IMR-90 (cell line): ENCODE measurements at places on chromosomes 7 and 10. TPM values are rescaled to one million over a fixed set of nuclear protein-coding genes. Genes with fewer than 3 reads are reported as not detected.

DNA sequence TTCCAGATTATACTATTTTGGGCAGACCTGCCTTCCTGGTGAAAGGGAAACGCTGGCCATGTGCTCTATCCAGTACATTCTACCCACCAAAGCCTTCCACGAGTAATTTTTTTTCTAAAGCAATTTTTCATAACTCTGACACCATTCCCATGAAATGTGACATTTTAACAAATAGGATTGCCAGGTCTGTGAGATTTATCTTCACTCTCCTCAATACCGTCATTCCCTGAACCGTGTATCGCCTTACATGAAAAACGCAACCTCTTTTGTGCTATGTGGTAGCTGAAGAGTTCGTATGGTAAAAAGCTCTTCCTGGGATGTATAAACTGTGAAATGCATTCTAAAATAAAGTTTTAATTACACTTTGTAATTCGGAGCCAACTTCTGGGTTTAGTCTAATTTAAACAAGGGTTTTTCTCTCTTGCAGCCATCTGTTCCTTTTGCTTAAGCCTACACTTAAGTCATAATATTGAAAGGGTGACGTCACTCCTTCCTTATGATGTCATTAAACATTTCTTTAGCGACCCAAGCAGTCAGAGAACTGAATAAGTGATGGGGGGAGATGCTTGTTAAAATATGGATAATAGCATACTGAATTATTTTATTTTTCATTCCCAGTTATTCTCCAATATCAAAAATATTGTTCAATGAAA is 27.7 kb downstream of the C1QL3 start:
- DNase-seq = no peak

GRCh38 chr10:75531571-75532031 is 100.2 kb downstream of the LRMDA start:
- no peak for DNase-seq

Gene MALRD1
- polyA plus RNA-seq = 0.27 and 0.34 TPM in 2 replicates

DNA sequence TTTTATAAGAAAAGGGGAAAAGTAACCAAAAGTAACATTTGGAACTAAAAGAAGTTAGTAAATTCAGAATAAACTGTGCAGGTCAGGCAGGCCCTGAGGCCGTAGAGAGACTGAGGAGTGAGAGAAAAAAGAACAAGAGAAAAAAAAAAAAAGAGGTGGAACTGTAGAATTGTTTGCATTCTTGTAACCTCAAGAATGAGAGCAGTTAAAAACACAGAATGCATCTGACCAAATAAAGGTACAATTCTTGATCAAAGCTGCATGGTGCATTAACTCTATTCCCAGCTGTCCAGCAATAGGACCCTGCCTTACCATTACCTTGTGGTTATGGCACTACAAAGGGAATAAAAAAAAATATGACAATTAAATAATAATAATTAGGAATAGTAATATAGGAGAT is 170.1 kb upstream of the SEMA3A start:
- peak; percentile 57 for DNase-seq

GRCh38 chr7:47379629-47380324 is 202.1 kb downstream of the TNS3 start:
- DNase-seq = peak; percentile 75

Gene PRR15
- polyA plus RNA-seq = not detected in 2 replicates
